ENCODE measurements at places on chromosomes 5 and 9. TPM values are rescaled to one million over a fixed set of nuclear protein-coding genes. Genes with fewer than 3 reads are reported as not detected.

The IFNA21 gene
- total RNA-seq, result not detected

DNA sequence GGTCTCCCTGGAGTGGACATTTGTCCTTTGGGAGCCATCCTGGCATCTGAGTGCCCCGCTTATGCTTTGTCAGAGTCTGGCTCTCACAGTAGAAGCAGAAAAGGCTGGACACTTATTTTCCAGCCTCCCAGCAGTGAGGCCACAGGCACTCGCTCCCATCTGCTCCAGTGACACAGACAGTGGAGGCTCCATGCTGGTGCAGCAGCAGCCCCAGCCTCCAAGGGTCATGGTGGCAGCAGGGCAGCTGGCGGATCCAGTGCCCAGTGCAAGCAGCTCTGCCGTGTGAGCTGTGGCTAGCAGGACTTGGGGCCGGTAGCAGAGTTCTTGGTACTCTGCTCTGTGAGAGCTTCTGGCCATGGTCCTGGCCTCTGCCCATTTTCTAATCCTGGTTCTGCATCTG, 157.3 kb upstream of the ALDH1B1 start:
- DNase-seq, result no peak

GRCh38 chr9:124557895-124558294, 50.7 kb upstream of the NR5A1 start:
- no peak for DNase-seq

GRCh38 chr5:156475182-156476157, 148.5 kb downstream of the SGCD start:
- DNase-seq, result peak; percentile 34

The FOXD4 gene
- 0.27 TPM for total RNA-seq

- DNase-seq, result no peak
These were observed 19.9 kb upstream of the SUSD1 start for GRCh38 chr9:112194969-112195431.

- no peak for DNase-seq
These were observed 335.3 kb downstream of the KIAA0825 start for GRCh38 chr5:94283093-94283492.

DNA sequence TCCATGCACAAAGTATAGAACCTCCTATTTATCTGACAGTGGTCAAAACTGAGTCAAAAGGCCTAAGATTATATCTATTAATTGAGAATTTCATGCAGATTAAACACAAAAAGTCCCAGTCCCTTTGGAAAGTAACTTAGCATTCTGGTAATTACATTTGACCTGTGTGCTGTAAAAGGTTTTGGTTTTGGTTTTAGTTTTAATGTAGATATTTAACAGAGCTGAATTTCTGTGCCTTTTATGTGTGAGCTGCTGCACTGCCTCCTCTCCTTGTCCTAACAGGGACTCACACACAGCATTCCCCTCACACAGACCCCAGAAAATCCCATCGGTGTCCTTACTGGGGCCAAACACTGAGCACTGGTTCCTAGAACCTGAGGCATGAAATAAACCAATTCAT, 31.0 kb upstream of the FSD1L start:
- no peak for DNase-seq

The PCA3 gene
- total RNA-seq, result not detected

DNA sequence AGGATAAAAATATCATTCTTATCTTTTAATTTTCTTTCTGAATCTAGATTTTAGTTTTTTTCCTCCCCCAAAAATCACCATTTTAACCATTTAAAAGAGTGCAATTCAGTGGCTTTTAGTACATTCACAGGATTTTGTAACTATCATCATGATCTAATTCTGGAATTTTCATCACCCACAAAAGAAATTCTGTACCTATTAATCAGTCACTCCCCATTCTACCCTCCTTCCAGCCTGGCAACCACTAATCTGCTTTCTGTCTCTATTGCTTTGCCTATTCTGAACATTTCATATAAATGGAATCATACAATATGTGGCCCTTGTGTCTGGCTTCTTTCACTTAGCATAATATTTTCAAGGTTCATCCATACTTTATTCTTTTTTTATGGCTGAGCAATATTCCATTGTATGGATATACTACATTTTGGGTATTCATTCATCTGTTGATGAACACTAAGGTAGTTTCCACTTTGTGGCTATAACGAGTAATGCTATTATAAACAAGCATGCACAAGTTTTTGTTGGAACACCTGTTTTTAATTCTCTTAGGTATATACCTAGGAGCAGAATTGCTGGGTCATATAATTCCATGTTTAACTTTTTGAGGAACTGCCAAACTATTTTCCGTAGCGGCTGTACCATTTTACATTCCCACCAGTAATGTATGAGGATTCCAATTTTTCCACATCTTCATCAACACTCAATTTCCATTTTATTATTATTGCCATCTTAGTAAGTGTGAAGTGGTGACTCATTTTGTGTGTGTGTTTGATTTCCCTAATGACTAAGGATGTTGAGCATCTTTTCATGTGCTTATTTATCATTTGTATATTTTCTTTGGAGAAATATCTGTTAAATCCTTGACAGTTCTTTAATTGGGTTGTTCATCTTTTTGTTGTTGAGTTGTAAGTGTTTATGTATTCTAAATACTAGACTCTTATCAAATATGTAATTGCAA, 340.3 kb downstream of the CWC27 start:
- DNase-seq, result no peak

DNA sequence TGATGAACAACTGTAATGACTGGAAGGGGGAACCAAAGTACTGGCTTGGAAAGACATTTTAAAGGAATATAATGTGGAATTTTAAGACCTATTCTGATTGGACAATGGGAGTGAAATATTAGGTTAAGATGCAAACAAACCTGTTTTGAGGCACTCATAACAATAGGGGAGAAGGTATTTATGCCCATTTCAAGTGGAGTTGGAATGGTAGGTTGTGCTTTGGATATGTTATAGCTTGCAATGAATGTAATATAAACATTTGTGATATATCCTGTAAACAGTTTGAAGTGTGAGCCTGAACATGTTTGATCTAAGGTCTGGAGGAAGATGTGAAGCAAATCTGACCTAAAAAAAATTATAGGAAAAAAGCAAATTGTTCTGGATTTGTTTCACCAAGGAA, 129.6 kb upstream of the GRHPR start:
- DNase-seq, result no peak

Data from psoas muscle (tissue), 8 donors.